ENCODE measurements at places on chromosomes 5 and 9.

GRCh38 chr5:82387001-82387818 lies 109.1 kb upstream of the RPS23 start:
- DNase-seq: no peak

DNA sequence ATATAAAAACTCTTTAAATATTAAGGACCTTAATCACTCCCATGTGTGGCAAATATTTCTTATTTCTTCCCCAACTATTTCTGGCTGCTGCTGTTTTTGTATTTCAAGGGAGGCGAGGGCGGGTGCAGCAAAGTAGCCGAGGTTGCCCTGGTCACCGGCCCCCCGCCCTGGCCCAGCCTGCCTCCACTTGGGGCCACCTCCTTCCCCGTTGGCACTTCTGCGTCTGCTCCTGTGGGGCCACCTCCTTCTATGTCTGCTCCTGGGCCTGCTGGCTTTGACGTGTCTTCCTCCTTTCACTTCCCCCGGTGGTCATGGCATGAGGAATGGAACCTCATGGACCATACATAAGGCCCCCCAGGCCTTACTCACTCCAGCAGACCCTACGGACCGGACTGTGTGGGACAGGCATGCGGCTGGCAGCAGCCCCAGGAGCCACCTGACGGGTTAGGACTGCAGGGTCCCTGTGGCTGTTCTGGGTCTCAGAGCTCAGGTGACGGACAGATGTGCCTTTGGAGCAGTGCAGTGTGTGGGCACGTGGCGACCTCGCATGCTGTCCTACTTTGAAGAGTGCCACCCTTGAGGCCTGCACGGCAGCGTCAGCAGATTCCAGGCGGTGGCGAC lies 5.8 kb upstream of the ENTPD8 start:
- no peak for DNase-seq

DNA sequence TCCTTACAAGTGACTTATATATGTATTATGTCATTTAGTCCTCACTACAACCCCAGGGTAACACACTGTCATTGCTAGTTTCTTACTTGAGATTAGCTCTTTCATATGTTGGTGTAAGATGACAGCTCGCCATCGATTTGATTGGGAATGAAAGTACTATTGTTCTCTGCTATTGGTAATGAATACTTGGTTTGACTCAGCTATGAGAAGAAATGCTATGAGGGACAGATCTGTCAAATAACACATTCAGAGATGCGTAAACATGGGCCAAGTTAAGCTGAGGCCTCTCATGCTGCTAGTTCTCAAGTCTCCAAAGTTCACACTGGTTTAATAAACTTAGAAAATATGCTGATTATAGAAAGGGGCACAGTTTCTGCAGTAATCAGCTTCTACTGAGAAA lies 142.7 kb downstream of the SGCD start:
- no peak for DNase-seq

- no peak for DNase-seq
These were observed 41.7 kb downstream of the SMIM15 start for GRCh38 chr5:61120534-61120933.

GRCh38 chr5:51389577-51390463 lies 6.6 kb downstream of the ISL1 start:
- DNase-seq: no peak

DNA sequence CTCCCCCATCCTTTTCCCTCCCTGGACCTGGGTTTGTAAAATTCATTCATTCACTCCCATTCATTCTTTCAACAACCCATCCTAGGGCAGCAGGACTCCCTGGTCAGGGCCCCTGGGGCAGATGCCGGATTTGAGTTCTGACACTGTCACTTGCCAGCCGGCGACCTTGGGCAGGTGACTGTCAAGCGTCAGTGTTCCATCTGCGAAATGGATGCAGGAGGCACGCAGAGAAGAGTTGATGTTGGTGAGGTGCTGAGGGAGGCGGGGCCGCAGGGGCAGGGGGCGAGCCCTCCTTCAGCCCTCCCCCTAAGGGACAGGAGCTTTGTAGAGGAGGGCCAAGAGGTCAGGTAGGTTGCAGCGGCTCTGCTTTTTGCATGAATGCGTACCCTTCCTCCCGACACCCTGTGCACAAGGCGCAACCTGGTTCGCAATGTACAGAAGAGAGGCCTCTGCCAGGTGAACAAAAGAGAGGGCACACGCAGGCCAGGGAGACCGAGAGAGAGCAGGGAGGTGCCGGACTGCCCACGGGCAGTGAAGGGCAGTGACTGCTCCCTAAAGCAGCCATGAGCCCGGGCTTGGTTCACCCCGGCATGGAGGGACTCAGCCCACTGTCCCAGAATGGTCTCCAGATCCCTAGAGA lies 128.1 kb downstream of the BARX1 start:
- no peak for DNase-seq

DNA sequence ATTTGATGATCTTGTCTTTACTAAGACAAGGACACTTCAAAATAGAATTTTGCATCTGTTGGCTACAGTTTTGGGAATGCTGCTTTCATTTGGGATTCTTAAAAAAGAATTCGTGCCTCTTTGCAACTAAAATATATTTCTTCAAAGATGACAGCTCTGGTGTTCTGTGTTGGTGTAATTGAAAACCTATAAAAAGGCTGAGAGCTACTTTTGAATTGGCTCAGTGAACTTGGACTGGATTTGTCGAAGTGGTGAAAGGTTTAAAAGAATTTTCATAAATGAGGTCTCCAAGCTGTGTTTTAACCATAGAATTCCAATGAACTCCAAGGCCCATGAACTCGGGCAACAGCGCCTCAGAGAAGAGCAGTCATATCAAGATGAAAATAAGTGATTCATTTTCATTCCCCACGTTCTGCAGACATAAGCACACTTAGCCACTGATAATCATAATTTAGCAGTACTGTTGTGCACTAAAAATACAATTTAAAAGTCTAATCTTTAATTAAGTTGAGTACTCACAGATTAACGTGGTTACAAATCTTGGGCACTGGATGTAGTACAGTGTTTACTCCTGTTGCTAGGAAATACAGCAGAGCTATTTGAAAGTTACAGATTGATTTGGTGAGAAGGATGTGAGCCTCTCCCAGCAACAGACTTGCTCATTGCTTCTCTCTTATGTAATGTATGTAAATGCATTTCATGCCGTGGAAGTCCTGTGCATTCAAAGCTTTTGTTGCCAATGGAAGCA lies 10.9 kb downstream of the SNCAIP start:
- DNase-seq: no peak

- no peak for DNase-seq
These were observed 329.2 kb downstream of the EFNA5 start for GRCh38 chr5:107341376-107342084.

DNA sequence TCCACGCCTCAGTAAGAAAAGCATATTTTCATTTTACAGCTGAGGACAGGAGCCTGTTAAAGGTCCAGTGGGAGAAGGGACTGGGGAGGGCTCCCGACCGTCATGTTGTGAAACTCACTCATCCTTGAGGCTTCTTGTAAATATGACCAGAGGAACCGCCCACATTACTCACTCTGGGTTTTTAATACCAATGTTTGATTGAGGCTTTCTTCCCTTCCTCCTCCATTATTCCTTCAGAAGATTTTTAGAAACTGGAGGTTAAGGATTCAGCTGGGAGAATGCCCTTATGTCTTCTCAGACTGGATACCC lies 61.4 kb upstream of the GLRX start:
- no peak for DNase-seq

GRCh38 chr5:21452449-21452848 lies 1400.7 kb downstream of the CDH12 start:
- no peak for DNase-seq

- no peak for DNase-seq
These were observed 2384.8 kb upstream of the ACO1 start for GRCh38 chr9:29999645-30000044.

Data from activated CD4-positive, CD25-positive, alpha-beta regulatory T cell (primary cell).